ENCODE measurements at places on chromosomes 3 and 15. TPM values are rescaled to one million over a fixed set of nuclear protein-coding genes. Genes with fewer than 3 reads are reported as not detected.

PPP1R14D gene
- not detected for total RNA-seq

DNA sequence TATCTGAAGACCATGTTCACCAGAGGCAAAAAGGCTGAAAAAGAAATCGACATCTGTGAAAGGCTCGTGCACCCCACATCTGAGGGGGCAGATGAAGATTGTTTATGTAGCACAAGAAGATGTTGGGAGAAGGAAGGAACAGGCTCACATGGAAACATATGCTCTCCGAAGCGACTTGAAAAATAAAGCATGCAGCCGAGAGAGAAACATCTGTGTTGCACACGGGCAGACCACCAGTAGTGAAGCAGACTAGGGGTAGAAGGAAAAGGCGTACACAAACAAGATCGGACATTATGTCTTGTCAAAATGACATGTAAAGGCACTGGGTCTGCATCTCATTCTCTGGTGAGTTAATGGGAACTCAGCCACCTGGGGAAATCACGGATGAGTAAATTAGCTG is 356.5 kb downstream of the ZIC4 start:
- peaks cover 8% of the 10 kb centered on the region for H3K4me1 ChIP-seq
- H3K4me3 ChIP-seq = peak overlapping the region; percentile 49
- no peak overlapping the region for H3K27ac ChIP-seq
- H3K36me3 ChIP-seq = peaks cover 4% of the 10 kb centered on the region
- H3K27me3 ChIP-seq = no peaks in the 10 kb centered on the region
- DNase-seq = no peak

TRIM42 gene
- not detected for total RNA-seq

DNASE1L3 gene
- not detected for total RNA-seq

DNA sequence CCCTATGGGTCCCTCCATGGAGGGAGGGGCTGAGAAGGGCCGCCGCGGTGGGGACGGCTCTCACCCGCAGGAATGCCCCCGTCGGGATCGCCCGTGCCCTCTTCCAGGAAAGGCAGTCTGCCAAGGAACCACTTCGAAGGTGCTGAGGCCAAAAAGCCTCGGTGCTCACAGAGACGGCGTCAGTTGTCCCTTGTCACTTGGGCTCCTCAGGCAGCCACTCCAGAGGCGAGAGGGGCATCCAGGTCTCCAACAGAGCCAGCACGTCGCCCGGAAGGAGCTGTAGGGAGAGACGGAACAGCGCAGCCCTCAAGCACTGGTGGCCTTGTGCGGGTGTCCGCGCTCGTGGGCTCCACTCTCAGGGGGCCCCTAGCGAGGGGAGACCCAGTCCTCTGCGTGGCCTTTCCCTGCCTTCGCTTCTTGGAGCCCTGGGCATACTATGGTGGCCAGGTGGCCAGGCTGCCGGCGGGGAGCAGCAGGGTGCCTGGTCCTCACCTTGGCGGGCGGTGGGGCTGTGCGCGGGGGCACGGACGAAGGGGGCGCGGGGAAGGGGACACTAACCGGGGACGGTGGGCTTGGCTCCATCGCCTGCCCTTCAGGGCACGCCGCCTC is 994 bp downstream of the MESP1 start:
- no peaks in the 10 kb centered on the region for H3K36me3 ChIP-seq
- no peak for DNase-seq
- no peak overlapping the region for H3K27ac ChIP-seq
- peaks cover 10% of the 10 kb centered on the region for H3K4me1 ChIP-seq

- H3K36me3 ChIP-seq = no peaks in the 10 kb centered on the region
- DNase-seq = no peak
- H3K4me1 ChIP-seq = peaks cover 20% of the 10 kb centered on the region
- H3K27me3 ChIP-seq = no peaks in the 10 kb centered on the region
- no peak overlapping the region for H3K4me3 ChIP-seq
- H3K27ac ChIP-seq = no peak overlapping the region
Measured at GRCh38 chr3:156892701-156893100, 66.5 kb downstream of the LEKR1 start.

DNA sequence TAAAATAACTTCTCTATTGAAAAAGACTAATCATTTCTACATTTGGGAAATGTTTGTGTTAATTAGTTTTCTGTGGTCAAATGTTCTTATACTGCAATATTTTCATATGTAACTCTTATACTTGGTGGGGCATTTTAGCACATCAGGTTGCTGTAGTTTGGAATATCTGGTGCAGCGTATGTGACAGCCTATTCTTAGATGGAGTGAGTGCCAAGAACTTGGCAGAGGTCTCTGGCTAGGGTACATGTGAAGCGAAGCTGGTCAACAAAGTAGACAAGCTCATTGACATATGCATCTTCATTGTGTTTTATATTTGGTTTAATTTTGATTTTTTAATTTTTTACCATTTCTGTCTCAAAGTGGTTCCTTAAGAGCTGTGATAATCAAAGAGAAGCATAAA is 53.2 kb downstream of the CHAC1 start:
- DNase-seq = no peak
- H3K4me3 ChIP-seq = no peak overlapping the region
- H3K27me3 ChIP-seq = no peaks in the 10 kb centered on the region
- H3K27ac ChIP-seq = no peak overlapping the region
- peaks cover 16% of the 10 kb centered on the region for H3K36me3 ChIP-seq

- H3K27ac ChIP-seq = no peak overlapping the region
- peaks cover 11% of the 10 kb centered on the region for H3K4me1 ChIP-seq
- no peak overlapping the region for H3K4me3 ChIP-seq
- H3K27me3 ChIP-seq = peaks cover 8% of the 10 kb centered on the region
- no peak for DNase-seq
Measured at GRCh38 chr3:196531418-196531817, 16.3 kb upstream of the SMCO1 start.

Data from osteocyte (in vitro differentiated cells).